Tibial nerve (tissue), 4 donors: ENCODE measurements at places on chromosomes 2 and 18.

DNA sequence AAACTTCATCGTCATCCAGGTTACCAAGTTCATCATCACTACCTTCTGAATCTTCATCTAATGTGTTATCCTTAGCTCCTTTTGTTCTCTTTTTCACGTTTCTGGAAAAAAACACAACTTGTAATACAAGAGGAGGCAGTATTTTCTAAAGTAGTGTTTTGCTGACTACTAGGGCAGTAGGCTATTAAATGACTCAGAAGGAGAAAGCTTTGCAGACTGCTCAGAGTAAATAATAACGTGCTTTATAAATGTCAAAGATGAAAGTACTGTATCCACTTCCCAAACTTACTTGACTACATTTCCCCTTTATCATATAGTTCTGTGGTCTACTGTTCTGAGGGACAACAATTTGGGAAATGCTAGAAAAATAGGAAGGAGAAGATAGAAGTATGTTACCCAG lies 15.6 kb downstream of the CEBPZOS start:
- DNase-seq, result no peak

DNA sequence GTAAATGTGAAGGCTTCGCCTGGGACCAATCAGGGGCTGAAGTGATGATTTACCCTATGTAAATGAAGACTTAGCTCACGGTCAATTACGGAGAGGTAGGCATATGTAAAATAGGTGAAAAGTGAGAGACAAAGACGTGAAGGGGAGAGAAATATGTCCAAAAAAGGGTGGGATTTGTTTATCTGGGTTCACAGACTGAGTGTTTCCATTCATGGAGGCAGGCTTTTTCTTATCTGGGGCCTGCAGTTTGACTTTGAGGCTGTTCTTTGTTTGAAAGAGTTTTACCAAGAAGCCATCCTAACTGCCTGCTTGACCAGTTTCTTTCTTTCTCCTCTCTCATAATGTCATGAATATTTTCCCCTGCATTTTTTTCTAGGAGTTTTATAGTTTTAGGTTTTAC lies 202.7 kb downstream of the NYAP2 start:
- no peak for DNase-seq

- no peak for DNase-seq
Observed at GRCh38 chr2:201260302-201260800, at the start of gene CASP8. CASP8 (plus strand) TSS chr2:201260536; CDS start chr2:201266487, 5,951 bp downstream.

DNA sequence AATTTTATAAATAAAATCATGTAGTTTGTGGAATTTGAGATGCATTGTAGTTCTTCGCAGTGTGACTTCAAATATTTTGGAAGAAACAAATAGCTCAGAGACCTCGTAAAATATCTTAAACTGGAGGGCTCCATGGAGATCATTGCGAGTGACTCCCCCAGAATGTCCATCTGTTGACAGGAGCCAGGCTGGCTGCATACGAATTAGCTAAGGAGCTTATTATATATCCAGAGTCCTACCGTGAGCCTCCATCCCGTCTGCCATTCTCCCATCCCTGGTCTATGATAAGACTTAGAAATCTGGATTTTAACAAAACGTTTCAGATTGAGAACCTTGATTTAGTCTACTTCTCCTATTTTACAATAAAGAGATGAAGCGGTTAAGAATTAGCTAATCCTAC lies 80.2 kb downstream of the MSH2 start:
- no peak for DNase-seq

DNA sequence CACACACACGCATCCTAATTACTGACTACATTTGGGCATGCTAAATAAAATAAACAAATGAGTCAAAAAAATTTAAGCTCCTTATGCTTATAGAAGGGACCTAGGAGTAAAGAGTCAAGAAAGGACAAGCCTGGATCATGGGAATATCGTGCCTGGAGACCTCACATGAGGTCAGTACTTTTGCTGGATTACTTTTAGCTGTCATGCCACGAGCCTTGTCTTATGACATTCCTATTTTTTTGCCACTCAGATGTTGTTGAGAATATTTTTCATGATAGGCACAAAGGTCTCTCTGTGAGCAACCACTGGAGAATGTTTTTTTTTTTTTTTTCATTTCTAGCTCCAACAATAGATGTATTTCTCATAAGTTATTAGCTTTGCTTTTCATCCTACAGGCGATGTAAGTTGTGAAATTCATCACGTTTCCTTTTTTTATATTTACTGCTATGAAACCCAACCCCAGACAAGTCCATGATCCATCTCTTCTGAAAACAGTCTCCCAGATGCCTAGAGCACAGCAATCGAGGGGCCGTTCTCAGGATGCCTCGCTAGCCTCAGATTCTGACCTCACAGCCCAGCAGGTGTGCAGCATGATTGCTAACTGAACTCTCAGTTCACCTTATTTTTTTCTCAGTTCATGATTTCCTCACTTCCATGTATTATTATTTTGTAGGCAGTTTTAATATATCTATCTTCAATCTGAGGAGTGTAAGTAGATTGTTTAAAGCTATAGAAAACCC lies 464.5 kb downstream of the IRS1 start:
- DNase-seq, result no peak

- DNase-seq, result no peak
Observed at GRCh38 chr18:35658112-35658511, 76.6 kb downstream of the GALNT1 start.

- no peak for DNase-seq
Observed at GRCh38 chr2:170227507-170227947, 49.6 kb downstream of the MYO3B start.

DNA sequence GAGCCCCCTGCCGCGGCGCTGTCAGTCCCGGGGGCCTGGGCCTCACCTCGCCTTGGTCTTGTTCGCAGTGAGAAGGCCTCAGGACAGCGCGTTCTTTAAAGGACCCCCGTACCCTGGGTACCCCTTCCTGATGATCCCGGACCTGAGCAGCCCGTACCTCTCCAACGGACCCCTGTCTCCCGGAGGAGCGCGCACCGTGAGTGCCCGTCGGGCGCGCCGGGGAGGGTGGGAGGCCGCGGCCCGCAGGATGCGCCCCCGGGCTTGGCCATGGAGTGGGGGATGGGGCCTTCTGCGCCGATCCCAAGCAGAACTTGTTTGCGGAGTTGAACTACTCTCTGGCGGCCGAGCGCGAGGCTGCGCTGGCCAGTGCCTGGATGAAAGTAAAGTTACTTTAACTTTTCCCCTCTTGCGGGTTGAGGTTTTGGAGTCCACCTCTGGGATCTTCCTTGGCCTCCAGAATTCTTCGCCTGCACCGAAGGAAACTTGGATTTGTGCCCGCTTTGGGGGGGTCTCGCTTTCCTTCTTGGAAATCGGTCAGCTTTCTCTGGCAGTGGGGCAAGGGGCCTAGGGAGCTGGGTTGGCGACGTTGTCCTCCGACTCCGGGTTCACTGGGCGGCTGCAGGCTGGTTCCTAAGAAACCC lies 1.2 kb downstream of the TCF7L1 start:
- no peak for DNase-seq

GRCh38 chr2:31192851-31193392 lies 24.4 kb downstream of the CAPN14 start:
- DNase-seq, result no peak

DNA sequence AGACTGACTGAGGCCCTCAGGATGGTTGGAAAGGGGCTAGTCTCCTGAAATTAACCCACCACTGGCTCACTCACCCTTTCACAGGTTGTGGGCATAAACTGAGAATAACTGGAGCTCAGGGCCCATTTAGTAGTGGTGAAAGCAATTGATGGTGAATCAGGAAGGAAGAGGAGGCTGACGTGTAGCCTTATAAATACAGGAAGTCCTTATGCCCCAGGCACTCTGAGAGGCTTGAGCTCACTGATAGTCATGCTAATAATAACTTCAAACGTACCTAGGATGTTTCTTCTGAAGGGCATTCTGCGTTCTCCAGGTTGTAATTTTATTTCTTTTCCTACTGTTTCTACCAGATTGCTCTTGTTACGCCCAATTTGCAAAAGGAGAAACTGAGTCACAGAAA lies 328.4 kb downstream of the CLIP4 start:
- DNase-seq, result no peak

GRCh38 chr2:161814008-161814660 lies 189.9 kb downstream of the SLC4A10 start:
- DNase-seq, result no peak

GRCh38 chr2:178295115-178295514 lies 100.8 kb downstream of the OSBPL6 start:
- no peak for DNase-seq

DNA sequence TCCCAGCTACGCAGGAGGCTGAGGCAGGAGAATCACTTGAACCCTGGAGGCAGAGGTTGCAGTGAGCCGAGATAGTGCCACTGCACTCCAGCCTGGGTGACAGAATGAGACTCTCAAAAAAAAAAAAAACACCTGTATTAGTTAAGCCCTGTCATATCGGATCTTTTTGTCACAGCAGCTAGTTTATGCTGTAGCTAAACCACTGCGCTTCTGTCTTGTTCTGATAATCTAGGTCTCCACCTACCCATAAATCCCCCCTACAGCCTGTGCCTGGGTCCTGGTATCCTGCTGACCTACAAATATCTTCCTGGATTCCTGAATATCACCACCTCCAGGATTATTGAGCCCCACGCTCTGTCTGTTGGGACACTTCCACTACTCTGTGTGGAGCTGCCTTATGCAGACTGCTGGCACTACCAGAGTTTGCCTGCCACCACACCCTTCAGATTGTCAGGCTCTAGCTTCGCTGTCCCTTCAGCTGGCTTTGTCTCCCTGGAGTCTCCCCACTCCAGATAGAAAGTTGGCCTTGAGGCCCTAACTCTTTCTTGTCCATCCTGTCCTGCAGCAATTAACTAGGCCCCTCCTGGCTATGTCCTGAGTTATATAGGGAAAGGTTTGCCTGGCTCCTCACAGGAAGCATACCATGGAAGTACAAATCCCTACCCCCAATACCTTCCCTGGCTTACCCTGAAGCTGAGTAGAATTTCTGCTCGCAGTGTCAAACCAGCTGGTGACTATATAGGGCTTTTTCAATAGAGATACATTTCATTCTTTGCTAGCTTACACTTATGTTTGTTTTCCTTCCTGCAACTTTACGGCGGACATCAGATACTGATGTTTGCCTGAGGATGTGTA lies 136.0 kb upstream of the SERTAD2 start:
- DNase-seq, result no peak

GRCh38 chr18:38483326-38483725 lies 917.7 kb upstream of the CELF4 start:
- no peak for DNase-seq

GRCh38 chr2:15812187-15812780 lies 128.1 kb upstream of the MYCN start:
- DNase-seq, result no peak
